SK-MEL-5 (cell line): ENCODE measurements at places on chromosomes 12 and 14.

DNA sequence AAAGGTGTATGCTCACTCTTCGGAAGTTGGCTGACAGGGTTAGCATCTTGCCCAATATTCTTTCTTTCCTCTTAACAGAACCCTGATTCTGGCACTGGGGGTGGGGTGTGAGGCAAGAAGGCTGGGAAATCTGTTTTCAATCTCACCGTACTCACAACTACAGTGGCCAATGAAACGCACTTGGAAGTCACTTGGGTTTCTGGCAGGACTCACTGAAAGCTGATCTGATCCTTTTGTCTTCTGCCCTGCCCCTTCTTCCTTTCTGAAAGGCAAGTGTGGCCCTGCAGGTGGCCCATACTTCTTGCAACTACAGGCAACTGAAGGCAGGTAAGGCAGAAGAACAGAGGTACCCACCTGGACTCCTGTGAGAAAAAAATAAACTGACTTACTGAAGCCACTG is 106.9 kb downstream of the STXBP6 start:
- no peak for DNase-seq

- DNase-seq, result no peak
Measured at GRCh38 chr12:1348606-1349005, 245.8 kb downstream of the FBXL14 start.

DNA sequence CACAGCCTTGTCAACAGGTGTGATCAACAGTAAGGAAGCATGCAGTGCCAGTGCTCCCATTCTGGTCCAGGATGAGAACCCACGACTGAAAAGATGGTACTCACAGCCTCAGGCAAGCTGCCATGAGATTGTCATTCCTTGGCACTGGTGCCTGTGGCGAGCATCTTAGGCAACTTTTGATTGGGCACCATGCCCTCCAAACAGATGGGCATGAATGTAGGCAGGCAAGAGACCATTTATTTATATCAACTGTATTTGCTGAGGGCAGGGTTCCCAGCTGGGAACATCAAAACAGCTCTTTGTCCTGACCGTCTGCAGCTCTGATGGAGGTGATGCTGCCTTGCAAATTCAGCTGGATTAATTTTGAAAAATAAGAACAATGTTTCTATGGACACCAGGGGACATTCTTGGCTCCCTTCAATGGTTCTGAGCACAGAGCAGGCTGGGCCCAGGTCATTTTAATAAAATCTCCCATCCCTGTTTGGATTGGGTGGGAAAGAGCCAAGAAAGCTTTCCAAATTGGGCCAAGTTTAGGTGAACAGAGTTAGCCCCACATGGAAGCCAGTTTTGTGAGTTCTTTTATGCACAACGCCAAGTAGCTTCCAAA is 522.5 kb downstream of the RMST start:
- DNase-seq, result no peak

DNA sequence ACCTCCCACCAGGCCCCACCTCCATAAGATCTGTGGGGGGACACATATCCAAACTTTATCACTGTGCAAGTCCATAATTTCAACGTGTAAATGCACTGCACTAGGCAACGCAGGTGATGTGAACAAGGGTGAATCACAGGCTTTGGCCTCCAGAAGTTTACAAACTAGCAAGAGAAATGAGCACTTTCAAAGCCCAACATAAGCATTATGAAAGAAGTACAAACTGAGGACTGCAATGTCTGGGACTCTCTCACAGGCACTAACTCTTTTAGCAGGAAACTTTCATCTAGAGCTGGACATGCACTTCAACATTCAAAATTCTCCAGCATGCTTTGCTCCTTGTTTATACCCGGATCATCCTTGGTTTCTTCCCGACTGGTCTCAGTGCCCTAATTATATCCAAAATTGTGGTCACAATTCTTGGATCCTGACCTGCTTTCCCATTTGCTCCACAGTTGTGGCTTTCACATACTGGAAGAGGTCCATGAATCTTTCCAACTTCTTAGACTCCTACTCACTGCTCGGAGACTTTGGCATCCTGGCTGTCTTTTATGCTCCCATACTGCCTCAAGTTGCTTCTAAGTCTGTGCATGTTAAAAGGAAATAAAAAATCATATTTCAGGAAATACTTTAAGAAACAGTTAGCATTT is 44.9 kb upstream of the STRAP start:
- DNase-seq, result no peak

DNA sequence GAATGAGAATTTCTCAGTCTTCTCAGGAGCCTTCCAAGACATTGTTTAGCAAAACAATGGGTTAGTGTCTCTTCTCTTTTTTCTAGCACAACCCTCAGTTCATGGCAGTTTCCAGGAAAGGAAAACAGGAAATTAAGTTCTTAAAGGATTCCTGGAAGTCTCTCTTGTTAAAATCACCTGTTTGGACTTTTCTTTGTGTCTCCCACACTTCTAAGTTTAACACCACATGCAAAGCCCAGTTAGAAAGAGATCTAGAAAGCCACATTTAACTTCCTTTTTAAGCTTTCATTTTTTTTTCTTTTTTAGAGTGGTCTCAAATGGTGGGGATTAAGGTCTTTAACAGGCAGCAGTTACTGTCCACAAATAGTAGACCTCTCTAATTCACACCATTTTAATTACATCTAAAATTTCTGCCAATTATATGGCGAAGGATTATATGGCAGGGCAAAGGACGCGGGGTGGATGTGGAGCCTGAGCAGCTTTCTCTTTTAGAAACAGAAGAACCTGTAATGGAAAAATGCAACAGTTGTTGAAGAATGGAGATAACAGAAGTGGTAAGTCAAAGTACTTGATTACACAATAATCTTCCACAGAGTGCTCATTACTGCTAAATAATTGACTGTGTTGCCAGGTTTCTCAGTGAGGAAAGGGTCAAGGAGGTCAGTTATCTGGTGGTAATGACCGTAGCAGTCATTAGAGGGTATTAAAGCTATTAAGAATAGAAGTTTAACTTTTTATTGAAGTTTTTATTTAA is 298.6 kb downstream of the AKAP6 start:
- DNase-seq, result no peak

GRCh38 chr14:26255213-26255612 is 342.6 kb downstream of the NOVA1 start:
- peak; percentile 28 for DNase-seq

DNA sequence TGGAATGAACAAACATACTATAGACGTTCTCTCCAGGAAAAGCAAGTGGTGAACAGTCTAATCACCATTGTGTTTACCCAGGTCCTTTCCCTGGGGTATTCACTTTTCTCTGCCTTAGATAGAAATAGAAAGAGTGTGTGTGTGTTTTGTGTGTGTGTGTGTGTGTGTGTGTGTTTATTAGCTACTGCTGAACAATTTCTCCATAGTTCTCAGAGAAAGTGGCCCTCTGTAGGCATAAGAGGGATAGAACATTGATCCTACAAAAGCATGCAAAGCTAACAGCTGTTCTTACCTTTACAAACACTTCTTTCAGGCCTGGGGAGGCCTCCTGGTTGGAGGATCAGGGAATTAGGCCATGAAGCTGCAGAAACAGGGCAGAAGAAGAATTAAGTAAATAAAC is 665.7 kb upstream of the TBX3 start:
- DNase-seq, result peak; percentile 7

- DNase-seq, result no peak
Measured at GRCh38 chr12:81957631-81958030, 198.5 kb upstream of the PPFIA2 start.

GRCh38 chr12:4858386-4858785 is 51.3 kb upstream of the KCNA1 start:
- no peak for DNase-seq

DNA sequence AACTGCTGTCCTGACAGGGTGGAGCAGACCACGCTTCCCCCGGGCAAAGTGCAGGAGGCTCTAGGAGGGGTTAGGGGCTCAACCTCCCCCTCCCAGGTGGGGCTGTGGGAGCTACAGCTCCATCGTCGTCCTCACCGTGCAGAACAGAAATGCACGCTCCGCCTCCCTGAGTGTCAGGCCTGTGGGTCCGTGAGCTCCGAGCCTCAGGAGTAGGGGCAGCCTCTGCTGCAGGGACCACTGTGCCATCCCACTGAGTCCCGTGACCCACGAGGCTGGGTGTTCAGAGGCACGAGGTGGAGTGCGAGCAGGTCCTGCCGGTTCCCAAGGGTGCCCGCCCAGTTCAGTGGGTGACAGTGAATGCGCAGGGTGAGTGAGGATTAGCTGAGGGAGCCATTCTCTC is 48.6 kb downstream of the CACNA1C start:
- DNase-seq, result no peak

DNA sequence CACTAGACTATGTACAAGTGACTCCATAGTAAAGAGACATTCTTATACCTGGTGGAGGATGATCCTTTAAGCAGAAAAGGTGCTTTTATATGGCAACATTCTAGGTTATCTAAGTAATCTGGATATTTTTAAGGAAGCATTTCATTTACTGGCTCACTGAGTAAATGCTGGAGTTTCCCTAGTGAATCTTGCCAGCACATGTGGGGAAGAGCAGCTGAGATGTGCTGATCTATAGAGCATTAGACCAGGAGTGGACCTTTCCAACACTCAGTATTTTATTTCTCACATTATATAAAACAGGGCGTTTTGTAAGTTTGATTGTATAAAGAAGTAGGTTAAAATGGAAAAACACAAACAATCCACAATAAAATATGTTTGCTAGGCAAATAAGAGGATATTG is 478.5 kb downstream of the ATP23 start:
- no peak for DNase-seq

GRCh38 chr14:51282517-51282916 is 42.5 kb downstream of the TMX1 start:
- no peak for DNase-seq

GRCh38 chr14:94655169-94655710 is 43.0 kb downstream of the SERPINA3 start:
- DNase-seq, result no peak

GRCh38 chr14:35861204-35861868 is 35.2 kb downstream of the BRMS1L start:
- no peak for DNase-seq

GRCh38 chr12:110073049-110073831 is 24.9 kb upstream of the C12orf76 start:
- DNase-seq, result peak; percentile 97

- DNase-seq, result no peak
Measured at GRCh38 chr12:57461917-57462250, 2.3 kb downstream of the GLI1 start.
